ENCODE measurements at places on chromosomes 4 and X.

DNA sequence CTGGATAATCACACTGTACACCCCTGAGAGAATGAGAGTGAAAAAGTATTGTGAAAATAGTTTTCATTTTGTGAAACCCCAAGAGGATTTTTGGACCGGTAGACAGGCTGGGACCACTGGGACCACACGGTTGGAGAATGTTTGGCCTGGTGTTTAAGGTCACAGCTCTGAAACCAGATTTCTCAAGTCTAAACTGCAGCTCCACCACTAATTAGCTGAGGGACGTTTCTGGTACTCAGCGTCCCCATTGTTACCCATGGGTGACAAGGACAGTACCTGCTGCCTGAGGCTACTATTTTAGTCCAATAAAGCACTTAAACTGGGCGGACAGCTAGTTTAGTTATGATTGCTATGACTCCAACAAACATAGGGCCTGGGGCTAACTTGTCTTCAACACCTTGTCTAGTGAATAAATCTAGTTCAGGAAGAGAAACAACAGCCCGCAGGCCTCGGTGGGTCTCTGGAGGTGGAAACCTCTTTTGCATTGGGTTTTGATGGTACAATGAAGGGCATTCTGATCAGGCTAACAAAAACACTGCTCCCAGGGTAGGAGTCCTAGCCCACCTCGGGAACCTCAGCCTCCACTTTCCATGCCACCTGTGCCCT lies 509 bp upstream of the USP11 start:
- no peak for DNase-seq

- DNase-seq, result no peak
Observed at GRCh38 chrX:8430444-8430843, 34.2 kb upstream of the VCX3B start.

DNA sequence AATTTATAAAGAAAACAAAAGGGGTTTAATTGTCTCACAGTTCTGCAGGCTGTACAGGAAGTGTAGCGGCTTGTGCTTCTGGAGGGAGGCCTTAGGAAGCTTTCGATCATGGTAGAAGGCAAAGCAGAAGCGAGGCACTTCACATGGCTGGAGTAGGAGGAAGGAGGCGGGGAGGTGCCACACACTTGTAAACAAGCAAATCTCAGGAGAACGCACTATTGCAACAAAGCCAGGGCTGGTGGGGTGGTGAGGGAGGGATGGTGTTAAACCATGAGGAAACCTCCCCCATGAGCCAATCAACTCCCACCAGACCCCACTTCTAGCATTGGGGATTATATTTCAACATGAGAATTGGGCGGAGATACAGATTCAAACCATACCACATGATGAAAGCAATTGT lies 1116.3 kb downstream of the FAT4 start:
- no peak for DNase-seq

DNA sequence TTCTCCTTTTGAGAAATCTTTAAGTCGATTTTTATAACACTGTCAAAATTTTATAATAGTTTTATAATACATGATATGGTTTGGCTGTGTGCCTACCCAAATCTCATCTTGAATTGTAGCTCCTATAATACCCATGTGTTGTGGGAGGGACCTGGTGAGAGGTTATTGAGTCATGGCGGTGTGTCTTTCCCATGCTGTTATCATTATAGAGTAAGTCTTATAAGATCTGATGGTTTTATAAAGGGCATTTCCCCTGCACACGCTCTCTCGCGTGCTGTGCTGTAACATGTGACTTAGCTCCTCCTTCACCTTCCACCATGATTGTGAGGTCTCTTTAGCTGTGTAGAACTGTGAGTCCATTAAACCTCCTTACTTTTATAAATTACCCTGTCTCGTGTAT lies 364.0 kb upstream of the SPANXN4 start:
- no peak for DNase-seq

- no peak for DNase-seq
Observed at GRCh38 chrX:103100484-103100883, 7.5 kb upstream of the NXF3 start.
